ENCODE measurements at places on chromosomes 1 and 21.

DNA sequence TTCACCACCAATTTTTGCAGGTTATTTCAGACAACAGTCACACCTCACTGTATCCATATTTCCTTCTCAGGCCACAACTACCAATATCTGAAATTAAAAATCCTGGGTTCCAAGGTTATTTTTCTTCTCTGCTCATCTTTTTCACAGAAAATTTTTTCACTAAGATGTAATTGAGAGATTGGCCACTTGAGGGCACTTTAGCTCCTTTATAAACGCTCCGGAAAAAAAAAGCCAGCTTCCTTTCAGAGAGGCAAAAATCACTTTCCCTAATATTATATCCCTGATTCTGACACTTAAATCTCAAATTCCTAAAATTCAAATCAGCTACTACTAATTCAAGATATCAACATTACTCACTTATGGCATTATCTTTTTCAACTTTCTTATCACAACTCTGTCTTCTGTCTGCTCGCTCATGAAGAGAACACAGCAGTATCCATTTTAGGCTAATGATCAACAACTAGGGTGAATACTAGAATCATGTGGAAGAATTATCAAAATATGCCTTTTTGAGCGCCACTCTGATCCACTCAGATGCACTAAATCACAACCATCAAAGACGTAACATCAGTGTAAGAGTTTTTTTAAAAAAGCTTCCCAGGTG is 101.4 kb upstream of the RGS1 start:
- DNase-seq: peak; percentile 3

DNA sequence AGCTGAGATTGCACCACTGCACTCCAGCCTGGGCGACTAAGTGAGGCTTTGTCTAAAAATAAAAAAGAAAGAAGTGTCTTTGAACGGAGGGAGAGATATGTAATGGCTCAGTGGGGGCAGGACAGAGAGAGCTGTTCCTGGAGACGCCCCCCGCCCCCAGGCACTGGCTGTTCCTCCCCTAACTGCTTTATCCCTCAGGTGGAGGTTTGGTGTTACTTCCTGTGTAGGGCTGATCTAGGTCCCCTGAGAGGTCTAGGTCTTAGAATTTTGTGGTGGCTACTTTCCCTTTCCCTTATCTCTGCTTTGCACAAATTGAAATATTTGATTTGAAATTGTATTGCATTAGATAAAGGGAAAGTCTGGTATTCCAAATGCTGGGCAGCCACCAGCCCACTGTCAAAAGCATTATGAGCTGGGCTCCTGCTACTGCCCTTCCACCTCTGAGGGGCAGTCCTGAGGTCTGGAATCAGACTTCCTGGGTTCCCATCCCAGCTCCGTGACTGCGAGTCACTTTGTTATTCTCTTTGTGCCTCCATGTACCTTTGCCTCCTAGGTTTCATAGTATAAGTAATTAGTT is 134.8 kb upstream of the KIF26B start:
- no peak for DNase-seq

DNA sequence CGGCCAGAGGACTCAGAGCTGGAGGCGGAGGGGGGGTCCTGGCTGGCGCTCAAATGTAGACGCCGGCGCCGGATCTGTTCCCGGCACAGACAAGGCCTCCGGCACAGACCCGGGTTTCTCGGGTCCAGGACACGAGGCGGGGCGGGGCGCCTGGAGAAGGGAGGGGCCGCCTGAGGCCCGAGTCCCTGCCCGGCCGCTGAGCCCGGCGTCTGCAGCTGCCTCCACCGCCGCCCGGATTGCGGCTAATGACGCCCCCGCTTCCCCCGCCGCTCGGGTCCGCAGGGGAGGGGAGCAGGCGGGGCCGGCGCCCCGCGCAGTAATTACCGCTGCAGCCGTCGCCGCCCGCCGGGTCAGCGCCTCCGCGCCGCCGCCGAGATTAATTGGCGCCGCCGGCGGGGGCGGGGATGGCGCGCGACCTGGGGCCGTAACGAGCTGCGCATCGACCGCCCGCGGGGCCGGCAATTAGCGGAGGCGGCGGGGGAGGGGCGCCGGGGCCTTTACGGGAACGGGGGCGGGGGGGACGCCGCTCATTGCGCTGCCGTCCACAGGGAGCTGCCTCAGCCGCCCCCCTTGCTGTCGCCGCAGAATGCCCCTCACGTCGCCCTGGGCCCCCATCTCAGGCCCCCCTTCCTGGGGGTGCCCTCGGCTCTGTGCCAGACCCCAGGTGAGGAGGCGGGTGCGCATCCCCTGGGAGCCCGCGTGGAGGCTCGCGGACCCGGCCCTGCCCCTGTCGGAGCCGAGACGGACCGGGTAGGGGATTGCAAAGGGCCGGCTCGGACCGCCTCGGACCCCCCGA is 17.3 kb downstream of the NOC2L start:
- DNase-seq: peak; percentile 48

GRCh38 chr1:26602378-26602959 is 72.9 kb downstream of the RPS6KA1 start:
- DNase-seq: peak; percentile 34

DNA sequence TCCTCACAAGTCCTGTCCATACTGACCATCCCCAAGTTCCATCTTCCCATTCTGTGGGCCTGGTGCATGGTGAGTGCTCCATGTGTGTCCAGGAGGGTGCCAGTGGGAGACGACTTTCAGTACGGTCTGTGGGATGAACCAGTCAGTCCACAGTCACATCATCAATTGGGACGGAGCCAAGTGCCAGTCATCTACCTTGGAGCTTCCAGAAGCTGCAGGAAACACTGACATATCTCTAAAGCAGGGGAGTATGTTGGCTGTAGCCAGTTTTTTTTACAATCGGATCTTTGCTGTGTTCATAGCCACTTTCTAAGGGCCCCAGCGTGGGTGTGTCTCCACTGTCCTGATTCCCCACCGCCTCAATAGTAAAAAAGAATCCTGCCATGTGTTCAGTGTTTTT is 13.6 kb upstream of the TRIM17 start:
- DNase-seq: no peak

GRCh38 chr1:228011721-228012311 is 5.0 kb downstream of the WNT3A start:
- DNase-seq: no peak

DNA sequence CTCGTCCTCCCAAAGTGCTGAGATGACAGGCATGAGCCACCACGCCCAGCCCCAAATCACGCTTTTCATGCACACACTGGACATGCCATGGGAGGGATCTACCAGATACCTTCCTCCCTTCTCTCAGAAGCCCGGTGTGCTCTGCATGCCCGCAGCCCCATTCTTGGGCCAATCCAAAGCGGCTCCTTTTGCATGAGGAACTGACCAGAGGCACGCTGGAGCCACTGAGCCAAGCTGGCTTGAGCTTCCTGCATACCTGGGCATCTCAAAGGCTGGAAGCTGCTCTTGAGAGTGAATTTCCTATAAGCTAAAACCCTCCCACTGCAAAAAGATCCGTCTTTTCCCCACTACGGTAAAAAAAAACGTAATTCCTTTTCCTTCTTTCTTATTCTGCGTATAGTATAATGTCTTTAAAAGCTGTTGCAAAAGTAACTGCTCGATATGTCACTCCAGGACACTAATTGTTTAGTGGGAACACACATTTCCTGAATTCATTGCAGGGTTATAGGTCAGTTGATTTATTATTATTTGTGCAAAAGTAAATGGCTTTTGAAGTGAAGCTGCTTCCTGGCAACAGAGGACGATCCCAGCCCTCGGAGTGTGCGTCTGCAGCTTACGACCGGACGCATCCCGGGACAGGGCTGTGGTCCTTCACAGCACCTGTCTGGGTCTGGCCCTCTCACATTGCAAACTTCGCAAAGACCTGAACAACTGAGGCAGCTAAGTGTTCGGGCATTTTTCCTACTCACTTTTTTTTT is 61.8 kb upstream of the ETS2 start:
- DNase-seq: peak; percentile 34

DNA sequence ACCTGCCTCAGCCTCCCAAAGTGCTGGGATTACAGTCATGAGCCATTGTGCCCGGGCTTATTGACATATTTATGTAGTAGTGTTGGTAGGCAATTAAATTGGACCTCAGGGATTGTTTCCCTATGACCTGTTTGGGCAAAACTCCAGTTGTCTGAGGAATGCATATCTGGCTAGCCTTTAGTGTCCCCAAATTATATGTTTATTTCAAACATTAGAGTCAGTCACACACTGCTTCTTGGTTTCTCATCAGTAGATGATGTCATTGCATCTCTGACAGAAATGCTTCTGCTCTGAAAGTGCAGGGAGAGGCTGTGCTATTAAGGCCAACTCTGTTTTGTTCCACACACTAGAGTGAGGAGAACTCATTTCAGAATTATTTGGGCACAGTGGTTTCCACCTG is 12.5 kb downstream of the PIP5K1A start:
- DNase-seq: no peak

DNA sequence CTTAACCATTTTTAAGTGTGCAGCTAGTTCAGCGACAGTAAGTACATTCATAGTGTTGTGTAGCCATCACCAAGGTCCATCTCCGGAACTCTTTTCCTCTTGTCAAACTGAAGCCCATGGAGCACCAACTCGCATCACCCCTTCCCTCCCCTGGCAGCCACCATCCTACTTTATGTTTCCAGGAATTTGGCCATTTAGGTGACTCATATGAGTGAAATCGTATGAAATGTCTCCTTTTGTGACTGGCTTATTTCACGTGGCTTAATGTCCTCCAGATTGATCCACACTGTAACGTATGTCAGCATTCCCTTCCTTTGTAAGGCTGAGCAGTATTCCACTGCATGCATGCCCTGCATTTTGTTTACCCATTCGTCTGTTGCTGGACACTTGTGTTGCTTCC is 2.5 kb downstream of the COL6A2 start:
- no peak for DNase-seq

DNA sequence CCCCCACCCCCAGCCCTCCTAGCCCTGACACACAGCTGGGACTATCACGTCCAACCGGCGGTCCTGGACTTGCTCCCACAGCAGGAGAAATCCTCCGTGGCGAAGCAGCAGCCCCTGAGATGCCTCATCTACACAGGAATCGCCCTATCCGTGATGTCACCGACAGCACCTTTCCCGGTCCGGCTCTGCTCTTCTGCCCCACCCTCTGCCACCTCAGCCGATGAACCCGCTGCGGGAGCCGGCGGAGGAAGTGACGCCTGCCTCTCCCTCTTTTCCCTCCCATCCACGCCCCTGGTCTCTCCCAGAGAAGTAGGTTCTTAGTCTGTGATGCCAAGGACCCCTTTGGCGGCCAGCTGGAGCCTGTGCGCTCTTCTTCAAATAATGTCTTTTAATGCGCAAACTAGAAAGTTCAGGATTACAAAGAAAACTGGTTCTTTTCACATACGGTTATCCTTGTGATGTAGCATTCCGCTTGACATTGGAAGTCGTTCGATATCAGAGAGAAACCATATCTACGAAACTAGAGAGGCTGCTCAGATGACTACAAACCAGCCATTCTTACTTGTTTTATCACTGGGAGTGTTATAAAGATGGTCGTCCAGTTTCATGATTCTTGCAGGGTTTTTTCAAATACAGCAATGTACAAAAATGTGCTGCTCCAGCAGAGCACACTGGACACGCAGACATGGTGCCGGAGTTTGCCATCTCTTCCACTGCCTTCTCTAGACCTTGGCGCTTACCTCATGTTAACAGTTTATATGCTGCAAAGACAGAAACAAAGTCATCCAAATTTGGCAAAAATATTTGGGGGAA is 120.3 kb downstream of the PPIAL4G start:
- peak; percentile 84 for DNase-seq

DNA sequence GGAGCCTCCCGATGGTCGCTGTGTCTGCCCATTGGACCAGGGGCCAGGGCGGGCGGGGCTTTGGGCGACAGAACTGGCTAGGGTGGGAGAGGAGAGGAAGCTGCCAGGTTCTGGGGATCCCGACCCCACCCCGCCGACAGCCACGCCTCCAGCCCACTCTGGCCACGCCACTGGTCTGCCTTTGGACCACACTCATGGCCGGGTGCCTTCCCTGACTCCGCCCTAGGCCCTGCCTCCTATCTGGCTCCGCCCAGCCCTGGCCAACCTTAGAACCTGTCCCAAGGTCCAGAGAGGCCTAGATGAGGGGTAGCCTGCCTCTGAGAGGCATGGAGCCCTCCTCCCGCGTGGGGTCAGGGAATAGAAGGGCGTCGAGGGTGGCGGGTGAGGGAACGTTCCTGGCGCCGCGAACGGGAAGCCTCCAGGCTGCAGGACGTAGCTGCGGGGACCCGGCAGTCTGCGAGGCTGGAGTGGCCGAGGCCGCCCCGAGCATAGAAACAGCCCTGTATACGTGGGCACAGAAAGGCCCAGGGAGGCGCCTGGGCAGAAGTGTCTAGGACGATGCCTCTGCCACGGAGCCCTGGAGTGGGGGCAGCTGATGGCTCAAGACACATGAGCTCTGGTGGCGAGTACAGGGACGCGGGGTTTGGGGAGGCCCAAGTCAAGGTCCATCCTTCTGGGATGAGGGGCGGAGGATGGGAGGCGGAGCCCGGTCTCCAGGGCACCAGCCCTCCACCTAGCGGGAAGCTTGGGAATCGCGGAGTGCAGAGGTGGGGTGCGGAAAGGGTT is 11.5 kb upstream of the COL16A1 start:
- peak; percentile 78 for DNase-seq

DNA sequence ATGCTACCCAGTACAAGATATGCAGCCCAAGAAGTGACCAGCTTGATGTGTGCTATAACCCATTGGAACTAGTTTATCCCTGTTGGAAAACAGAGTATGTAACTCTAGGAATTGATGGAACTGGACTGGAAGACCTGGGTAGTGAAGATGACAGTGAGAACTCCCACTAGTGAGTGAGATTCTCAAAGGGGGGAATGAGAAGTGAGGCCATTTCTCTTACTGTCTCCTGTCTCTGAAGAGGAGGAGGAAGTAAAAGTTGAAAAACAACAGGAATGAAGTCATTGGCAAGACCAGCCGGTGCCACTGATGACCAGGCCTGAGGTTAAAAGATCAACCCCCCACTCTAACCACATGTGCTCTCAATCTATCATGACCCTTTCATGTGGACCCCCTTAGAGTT is 20.9 kb downstream of the PLA2G2F start:
- no peak for DNase-seq

DNA sequence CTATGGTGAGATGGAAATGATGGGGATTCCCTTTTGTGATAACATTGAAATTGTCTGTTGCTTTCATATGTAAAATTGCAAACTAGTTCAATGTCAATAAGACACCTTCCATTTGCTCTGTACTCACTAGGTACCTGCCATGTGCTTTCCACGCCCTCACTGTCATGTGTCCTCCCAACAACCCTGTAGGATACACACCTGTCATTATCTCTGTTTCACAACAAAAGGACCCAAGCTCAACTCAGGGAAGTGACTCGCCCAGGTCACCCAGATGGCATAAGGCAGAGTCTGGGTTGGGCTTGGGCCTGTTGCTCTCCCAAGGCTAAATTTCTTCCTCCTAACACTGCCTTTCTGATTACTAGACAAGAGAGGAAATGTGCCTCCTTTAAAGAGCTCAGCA is 45.3 kb upstream of the MCOLN3 start:
- DNase-seq: no peak

DNA sequence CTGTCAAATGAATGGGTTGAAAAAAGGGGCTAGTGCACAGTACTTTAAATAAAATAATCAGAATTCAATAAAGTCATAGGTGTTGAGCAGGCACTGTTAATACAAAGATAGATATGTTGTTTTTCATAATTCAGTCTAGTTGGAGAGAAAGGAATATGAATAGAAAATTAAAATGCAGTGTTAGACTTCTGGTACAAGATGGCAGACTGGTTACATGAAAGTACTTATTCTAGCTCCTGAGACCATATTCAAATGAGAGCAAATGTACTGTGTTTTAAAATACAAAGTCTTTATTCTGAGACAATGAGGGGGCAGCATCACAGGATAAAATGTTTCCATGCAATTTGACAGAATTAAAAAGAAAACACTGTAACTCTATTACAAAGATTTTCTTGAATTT is 542.1 kb downstream of the COL11A1 start:
- no peak for DNase-seq
